ENCODE measurements at places on chromosomes 11 and 22. TPM values are rescaled to one million over a fixed set of nuclear protein-coding genes. Genes with fewer than 3 reads are reported as not detected.

DNA sequence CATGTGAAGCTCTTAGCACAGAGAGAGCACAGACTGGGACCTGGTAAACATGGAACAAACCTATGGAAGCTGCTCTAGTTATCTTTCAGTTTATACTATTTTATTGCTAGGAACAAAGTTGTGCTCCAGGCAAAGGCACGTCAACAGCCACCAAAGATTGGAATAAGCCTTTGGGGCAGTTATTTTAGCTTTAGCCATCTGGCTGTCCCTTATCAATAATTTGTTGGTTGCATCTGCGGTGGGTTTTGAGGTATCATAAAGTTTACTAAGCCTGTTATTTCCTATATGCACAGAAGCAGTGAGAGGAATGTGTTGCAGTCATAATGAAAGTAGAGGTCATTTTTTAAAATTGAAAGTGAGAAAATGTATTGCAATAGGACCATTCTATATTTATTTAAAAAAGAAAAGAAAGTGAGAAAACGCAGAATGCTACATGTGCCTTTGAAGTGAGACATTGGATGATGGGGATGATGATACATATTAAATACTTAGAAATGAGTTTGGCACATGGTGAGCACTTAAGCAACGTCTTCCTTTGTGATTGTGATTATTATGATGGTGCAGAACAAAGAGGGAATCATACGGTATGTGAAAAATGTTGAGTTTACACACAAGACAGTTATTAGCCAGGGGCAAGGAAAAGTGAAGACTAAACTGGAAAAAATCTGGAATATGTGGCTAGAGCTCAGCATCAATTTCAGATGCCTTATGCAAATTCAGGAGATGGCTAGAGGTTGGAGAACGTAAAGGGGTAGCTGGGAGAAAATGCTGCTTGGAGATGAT is 58.3 kb downstream of the PRR5L start:
- no peak for DNase-seq

DNA sequence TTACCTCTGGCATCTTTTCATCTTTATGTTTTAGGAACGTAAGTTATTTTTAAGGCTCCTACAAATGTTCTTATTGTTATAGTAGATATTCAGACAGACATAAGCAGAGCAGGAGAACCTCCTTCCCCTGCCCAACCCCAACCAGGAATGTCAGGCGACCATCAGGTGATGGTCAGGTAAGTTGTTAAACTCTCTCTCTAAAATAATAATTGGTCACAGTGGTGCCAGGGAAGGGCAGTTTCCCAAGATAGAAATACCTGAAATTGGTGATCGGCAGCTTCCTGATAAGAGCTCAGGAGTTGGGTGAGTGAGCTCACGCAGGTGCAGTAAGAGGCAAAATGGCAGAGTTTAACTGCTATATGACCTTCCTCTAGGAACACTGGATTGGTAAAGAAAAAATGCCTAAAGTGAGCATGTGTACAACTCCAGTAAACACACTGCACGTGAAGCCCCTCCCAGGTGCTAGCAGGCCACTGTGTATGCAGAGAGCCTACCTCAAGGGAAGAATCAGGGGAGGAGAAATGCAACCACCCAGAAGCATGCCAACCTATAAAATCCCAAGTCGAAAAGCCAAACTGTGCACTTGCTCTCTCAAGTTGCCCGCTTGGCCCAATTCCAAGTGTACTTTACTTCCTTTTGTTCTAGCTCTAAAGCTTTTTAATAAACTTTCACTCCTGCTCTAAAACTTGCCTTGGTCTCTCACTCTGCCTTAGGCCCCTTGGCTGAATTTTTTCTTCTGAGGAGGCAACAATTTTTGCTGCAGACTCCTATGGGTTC is 273.9 kb downstream of the SBF2 start:
- no peak for DNase-seq

The JHY gene
- total RNA-seq: 3.3 TPM

GRCh38 chr22:50621948-50622722 is 5.8 kb downstream of the ARSA start:
- DNase-seq: no peak

DNA sequence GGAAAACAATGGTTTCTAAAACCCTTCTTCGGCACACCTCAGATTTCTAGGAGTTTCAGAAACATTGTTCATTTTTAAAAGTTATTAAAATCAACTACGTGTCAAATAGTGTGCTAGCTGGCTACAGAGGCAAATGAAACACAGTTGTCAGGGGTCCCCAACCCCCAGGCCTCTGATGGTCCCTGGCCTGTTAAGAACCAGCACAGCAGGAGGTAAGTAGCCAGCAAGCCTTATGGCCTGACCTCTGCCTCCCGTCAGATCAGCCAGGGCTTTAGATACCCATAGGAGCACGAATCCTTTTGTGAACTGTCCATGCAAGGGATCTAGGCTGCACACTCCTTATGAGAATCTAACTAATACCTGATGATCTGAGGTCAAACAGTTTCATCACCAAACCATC is 648.2 kb downstream of the FAM181B start:
- no peak for DNase-seq

DNA sequence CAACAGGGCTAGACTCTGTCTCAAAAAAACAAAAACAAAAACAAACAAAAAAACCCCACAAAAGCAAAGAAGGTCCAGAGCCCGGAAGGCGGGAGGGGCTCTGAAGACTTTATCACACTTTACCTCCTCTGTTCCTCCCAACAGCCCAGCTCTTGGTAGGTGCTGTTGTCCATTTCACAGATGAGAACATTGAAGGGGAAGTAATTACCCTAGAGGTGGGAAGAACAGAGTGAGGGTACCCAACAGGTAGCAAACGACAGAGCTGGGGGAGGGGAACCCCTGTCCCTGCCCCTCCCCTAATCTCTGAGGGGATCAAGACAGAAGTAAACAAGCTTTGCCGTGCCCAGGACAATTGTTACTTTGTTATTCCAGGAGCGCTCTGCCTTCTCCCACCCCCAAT is 1.0 kb upstream of the BIK start:
- DNase-seq: no peak

DNA sequence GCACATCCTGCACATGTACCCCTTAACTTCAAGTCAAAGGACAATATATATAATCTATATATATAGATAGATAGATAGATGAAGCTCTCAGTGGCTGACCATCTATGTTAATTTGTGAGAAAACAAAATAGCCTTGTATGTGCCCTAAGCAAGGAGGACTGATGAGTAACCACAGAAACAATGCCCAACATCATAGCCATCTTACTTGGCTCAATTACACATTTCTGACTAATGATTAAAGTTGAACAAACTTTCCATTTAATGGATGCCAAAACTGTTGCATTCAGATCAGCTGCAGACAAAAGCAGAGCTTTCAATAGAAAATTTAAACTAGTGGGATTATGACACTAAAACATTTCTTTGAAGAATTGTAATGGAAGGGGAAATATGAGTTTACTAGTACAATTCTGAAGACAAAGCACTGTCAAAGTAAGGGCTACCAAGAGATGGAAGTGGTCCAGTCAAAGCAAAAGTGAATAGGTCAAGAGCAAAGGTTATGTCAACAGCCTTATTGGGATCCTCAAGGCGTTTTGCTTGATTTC is 1188.2 kb upstream of the RAG2 start:
- DNase-seq: no peak

GRCh38 chr11:79173615-79174014 is 267.2 kb downstream of the TENM4 start:
- peak; percentile 86 for DNase-seq

The CLCF1 gene
- total RNA-seq: 0.45 TPM

The GRAP2 gene
- 2.2 TPM for total RNA-seq

- no peak for DNase-seq
These were observed 111.4 kb upstream of the SORL1-AS1 start for GRCh38 chr11:121563900-121564822.

DNA sequence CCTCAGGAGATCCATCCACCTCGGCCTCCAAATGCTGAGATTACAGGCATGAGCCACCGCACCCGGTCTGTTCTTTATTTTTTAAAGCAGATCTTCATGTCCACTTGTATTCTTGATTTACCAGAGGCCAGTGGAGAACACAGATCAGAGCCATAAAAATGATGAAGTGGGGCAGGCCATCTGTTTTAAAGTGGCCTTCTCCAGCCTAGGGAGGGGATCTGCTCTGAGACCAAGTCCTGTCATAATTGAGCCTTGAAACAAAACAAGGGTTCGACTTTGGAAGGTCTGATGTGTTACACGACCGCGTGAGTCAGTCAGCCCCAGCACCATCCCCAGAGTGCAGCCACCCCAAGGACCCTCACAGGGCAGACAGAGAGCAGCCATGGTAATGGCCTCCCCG is 27.5 kb downstream of the ABCC8 start:
- DNase-seq: no peak

The MMP10 gene
- not detected for total RNA-seq

- no peak for DNase-seq
These were observed 690.9 kb downstream of the BRD1 start for GRCh38 chr22:49136816-49137180.

DNA sequence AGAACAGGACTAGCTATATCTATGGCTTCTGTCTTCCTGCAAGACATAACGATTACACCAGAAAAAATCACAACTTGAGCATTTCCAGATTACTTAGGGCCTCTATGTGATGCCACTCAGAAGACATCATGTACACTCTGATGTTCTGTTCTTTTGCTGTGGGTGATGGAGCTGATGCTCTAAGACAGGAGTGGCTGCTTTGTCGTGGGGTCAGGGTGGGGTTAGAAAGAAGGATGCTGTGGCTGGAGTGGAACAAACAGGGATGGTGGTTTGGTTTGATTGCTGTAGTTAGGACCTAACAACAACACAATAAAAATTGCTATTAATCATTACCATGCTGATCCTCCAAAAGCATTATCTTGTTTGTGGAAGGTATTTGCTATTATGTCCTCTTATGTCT is 120.3 kb upstream of the ARHGAP20 start:
- no peak for DNase-seq

The SULT4A1 gene
- 2.0 TPM for total RNA-seq

GRCh38 chr11:123103326-123103980 is 41.5 kb upstream of the HSPA8 start:
- DNase-seq: peak; percentile 71

- no peak for DNase-seq
These were observed 81.0 kb upstream of the LRRC55 start for GRCh38 chr11:57100638-57101331.

The ABCC8 gene
- total RNA-seq: not detected

The SEPTIN3 gene
- 25.6 TPM for total RNA-seq

DNA sequence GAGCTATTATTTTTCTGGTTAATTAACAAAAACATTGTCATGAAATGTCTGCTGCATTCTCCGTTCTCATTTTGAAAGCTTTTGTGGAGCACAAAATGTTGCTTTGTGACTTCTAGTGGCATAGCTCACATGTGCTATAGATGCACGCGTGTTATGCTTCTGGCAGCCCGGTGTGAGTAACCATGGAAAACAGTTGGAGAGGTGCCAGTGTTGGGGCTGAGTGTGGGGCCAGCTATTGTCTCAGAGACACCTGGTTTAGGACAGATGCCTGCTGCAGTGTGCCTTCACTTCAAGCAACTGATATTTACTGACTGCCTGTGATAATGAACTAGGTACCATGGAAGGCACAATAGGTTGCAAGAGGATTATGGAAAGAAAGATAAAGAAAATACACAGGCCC is 760.6 kb downstream of the NTM start:
- DNase-seq: no peak

DNA sequence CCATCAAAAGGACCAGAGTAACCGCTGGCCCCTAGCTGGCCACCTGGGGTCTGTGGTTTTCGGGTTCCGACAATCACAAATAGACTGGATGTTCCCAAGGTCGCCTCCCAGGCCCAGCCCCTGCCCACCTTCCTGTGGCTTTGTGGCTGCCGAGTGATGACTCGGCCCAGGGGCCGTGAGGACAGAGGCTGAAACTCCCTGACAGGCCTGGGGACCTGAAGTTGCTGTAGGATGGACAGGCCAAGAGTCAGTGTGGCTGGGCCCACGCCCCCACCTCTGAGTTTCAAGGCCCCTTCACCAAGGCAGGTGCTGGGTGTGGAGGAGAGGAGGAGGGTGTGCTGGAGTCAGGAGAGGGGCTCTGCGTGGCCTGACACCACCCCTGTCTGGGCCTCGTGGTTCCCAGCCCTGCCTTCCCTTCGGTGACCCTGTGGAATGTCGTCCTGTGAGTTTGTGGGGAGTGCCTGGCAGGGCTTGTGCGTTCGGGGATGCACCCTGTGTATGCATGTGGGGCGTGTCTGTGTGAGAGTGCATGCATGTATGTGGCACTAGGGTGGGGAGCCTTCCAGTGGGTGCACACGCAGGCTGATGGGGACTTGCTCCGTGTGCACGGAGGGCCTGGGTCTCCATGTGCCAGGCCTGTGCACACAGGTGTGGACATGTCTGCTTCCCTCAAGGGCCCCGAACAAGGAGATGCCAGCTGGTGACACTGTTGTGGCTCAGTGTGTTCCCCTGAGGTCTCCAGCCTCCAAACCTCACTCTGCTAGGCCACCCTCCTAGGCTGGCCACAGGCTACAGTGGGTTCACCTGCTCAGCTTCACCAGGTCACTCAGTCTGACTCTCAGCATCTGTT is 8.4 kb upstream of the MGAT3 start:
- no peak for DNase-seq

GRCh38 chr11:67407688-67408163 is 3.8 kb downstream of the TBC1D10C start:
- no peak for DNase-seq

DNA sequence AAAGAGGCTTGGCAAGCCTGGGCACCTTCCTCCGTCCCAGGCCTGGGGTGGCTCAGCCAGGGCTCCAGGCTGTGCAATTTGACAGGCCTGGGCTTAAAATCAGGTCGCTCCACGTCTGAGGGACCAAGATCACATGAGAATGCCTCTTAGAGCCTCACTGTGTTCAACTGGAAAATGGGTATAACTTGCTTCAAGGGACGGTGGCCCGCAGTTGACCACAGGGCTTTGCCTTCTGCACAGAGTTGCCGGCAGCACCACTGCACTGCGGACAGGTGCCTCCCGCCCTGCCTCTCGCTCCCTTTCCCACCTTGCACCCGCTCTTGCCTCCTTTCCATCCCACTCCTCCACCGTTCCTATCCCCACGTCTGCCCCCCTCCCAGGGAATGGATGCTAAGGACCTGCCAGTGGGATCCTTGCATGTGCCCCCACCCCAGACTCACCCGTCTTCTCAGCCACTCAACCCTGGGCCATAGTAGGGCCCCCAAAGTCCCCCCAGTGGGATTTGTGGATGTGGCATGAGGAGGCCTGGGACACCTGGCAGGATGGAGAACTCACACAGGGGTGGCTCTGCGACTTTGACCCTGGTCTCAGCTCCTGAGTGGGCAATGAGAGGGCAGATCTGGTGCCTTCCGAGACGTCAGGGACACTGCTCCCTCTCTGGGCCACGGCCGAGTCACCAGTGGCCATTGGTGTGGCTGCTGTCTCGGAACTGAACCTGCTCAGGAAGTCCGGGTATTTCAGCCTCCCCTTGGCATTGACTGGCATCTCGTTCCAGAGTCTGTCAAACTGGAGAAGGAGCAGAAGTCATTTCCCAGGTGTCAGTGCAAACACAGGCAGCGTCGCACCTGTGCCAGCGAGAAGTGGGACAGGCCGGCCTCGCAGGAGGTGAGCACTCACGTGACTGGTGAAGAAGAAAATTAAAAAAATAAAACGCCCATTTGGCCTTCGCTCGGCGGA is 128.0 kb downstream of the MPPED1 start:
- DNase-seq: no peak

GRCh38 chr22:49866646-49867045 is 13.0 kb downstream of the ZBED4 start:
- DNase-seq: no peak

- DNase-seq: no peak
These were observed 16.0 kb downstream of the RBM7 start for GRCh38 chr11:114416441-114416961.
